ENCODE measurements at places on chromosomes 13 and 19.

GRCh38 chr19:4715529-4716221, 8.0 kb downstream of the DPP9 start:
- no peak for DNase-seq

DNA sequence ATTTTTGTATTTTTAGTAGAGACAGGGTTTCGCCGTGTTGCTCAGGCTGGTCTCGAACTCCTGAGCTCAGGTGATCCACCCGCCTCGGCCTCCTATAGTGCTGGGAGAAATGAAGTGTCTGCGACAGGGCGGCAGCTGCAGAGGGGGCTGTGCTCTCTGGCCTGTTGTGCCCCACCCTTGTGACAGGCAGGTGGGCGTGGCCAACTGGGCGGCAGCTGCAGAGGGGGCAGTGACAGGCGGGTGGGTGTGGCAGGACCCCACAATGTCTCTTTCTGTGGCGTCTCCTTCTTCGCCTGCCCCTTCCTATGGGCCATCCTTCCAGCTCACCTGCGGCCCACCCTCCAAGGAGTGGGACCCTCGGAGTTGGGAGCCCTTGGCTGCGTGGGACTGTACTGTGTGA, 11.8 kb downstream of the STK11 start:
- DNase-seq, result no peak

GRCh38 chr13:50894012-50894411, 15.6 kb upstream of the RNASEH2B start:
- DNase-seq, result no peak

DNA sequence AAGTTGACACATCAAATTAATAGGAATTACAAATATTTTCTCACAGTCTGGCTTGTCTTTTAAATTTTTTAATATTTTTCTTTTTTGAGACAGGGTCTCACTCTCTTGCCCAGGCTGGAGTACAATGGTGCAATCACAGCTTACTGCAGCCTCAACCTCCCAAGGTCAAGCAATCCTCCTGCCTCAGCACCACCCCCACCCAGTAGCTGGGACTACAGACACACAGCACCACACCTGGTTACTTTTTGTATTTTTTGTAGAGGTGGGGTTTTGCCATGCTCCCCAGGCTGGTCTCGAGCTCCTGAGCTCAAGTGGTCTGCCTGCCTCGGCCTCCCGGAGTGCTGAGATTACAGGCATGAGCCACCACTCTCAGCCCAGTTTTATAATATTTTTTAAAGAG, 72.0 kb downstream of the SPATA13 start:
- DNase-seq, result no peak
